Suppressor macrophage treated with lipopolysaccharide for 4 hours (primary cell): ENCODE measurements at places on chromosomes 1 and 21.

DNA sequence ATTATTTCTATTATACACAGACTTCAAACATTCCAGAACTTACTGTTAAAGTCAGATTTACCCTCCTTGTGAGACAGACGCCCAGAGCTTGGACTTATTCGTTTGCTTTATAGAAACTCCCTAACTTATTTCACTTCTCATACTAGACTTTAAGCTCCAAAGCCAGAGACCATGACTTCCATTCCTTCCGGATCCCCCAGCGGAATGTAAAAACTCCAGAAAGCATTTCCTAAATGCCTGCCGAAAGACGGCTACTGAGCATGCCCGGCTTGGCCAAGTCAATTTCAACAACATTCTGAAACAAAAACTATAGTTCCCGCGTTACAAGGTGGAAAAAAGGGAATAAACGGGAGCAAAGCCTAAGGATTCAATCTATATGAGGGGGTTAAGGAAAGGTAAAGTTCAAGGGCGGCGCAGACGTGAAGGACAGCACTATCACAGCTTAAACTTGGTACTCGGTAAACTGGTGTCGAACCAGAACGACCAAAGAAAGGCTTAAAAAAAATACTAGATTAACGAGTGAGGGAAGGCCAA lies 1.1 kb downstream of the USP48 start:
- peak; percentile 68 for DNase-seq

DNA sequence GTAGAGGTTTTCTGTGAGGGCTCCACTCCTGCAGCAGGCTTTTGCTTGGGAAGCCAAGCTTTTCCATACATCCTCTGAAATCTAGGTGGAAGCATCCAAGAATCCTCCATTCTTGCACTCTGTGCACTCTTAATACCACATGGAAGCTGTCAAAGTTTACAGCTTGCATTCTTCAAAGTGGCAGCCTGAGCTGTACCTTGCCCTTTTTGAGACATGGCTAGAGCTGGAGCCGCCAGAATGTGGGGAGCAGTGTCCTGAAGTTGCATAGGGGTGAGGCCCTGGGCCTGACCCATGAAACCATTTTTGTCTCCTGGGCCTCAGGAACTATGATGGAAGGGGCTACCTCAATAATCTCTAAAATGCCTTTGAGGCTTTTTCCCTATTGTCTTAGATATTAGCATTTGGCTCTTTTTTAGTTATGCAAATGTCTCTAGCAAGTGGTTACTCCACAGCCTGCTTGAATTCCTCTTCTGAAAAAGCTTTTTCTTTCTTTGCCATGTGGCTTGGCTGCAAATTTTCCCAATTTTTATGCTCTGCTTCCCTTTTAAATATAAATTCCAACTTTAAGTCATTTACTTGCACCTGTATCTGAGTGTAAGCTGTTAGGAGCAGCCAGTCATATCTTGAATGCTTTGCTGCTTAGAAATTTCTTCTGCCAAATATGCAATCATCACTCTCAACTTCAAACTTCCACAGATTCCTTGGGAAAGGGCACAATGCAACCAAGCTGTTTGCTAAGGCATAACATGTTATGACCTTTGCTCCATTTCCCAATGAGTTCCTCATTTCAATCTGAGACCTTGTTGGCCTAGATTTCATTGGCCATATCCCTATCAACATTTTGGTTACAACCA lies 92.1 kb upstream of the ARTN start:
- DNase-seq: peak; percentile 37

- no peak for DNase-seq
Observed at GRCh38 chr1:198642983-198643382, 4.1 kb downstream of the PTPRC start.

DNA sequence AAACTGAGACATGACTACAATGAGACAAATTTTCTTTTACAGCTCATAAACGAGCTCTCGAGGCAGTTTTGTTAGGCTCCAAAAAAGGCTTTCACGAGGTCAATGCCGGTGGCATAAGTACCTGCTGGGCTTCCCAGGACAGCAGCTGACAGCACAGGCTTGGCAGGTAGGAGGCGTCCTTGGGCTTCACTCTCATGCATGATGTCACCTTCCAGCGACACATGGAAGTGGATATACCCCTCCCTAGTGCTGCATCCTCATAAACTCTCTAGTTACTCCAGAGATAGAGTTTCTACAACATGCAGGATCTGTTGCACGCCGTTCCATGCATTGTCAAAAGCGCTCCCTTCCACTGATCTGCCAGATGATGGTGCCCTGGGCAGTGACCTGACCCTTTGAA lies 112.5 kb upstream of the PAXBP1 start:
- no peak for DNase-seq

GRCh38 chr1:185574139-185574875 lies 159.9 kb upstream of the HMCN1 start:
- no peak for DNase-seq

GRCh38 chr1:57208741-57209302 lies 215.0 kb downstream of the DAB1 start:
- DNase-seq: no peak

GRCh38 chr1:19811206-19811851 lies 3.8 kb downstream of the RNF186 start:
- peak; percentile 58 for DNase-seq

GRCh38 chr1:37157634-37158033 lies 123.3 kb upstream of the GRIK3 start:
- no peak for DNase-seq
